ENCODE measurements at places on chromosomes 16 and 17.

- DNase-seq: no peak
These were observed 216.5 kb downstream of the CPPED1 start for GRCh38 chr16:12587170-12587569.

DNA sequence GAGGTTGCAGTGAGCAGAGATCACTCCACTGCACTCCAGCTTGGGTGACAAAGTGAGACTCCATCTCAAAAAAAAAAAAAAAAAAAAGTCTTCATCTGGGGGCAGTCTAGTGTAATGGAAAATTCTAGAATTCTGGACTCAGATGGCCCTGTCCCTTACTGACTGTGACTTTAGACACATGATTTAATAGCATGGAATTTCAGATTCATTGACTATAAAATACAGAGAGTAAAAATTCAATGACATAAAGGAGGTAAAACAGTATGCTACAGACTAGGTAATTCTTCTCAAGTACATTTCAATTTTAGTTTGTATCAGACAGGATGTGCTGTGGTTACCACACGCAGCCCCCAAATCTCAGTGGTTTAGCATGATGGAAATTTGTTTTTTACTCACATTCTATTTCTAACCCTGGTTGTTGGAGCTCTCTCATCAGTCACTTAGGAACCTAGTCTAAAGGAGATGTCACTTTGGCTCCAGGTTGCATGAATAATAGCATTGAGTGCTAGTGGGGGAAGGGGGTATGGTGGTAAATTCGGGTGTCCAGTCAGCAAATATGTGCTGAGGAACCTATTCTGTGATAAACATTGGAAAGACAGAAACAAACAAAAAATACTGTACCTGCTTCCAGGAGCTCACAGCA is 444.0 kb downstream of the XYLT1 start:
- DNase-seq: no peak

GRCh38 chr16:3971706-3972105 is 91.2 kb upstream of the CREBBP start:
- no peak for DNase-seq

- no peak for DNase-seq
These were observed 14.7 kb downstream of the DNAH9 start for GRCh38 chr17:11612956-11613355.

- peak; percentile 73 for DNase-seq
These were observed 52.9 kb downstream of the SNX11 start for GRCh38 chr17:48160177-48161081.

DNA sequence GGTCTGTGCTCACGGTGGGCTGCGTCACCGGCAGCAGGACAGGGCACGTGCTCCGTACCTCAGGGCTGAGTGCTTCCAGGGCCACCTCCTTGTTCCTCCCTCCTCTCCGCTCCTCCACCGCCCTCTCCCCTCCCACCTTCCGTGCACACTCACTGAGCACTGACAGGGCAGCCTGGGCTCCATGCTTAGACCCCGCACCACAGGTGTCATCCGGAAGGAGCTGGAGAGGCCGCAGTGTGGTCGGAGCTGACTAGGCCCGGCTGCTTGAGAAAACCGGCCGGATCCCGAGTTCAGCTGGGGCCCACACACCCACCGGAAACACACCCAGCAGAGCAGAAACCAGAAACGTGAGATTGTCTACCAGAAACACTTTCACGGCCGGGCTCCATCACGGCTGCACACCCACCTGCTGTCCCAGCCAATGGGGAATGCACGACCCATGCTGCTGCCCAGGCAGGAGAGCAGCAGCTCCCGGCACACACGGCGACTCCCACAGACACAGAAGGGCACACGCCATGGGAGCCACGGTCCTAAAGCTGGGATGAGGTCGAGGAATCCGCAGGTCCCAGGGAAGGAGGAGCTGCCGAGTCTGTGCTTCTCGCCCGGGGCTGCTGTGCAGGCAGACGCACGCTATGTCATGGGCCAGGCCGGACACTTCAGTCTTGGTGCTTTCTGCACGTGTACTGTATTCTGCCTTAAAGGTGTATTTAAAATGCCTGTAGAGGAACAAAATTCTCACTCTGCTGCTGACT is 55.0 kb upstream of the ZNF469 start:
- DNase-seq: no peak

DNA sequence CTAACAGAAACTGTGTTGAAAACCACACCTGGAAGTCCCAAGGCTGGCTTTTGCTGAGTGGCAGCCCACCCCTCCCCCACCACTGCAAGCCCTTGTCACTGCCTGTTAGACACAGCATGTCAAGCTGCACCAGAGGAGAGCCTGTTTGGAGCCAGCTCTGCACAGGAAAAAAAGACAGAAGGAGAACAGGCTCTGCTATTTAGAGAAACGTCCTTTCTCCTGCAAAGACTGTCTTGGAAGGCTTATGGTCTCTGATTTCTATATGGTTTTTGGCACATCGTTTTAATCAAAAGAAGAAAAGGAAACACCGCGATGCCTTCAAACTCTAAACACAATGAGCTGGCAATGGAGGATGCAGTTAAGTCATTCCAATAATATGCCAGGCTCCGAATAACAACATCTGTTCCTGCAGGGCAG is 275.5 kb downstream of the MAP2K4 start:
- DNase-seq: no peak

GRCh38 chr16:11800382-11800718 is 3.3 kb upstream of the ZC3H7A start:
- DNase-seq: no peak

DNA sequence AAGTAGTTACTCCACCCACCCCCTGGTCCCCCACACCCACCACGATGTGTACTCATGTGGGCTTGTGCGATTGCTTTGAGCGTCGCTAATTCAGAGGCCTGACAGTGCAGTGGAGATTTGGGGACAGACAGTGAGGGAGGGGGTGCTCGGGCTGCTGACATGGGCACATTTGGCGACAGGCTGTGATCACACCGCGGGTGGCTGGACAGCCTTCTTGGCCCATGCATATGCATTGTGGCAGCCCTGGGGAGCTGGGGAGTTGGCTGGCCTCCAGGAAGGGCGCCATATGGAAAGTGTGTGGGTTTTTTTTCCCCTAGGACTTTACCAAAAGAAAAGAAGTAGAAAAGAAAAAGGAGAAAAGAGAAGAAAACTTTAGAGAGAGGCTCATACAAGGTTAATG is 275.5 kb upstream of the N4BP1 start:
- no peak for DNase-seq

GRCh38 chr17:77223642-77224420 is 83.1 kb downstream of the SEC14L1 start:
- no peak for DNase-seq

GRCh38 chr17:43020789-43021740 is 1.1 kb downstream of the VAT1 start:
- no peak for DNase-seq

DNA sequence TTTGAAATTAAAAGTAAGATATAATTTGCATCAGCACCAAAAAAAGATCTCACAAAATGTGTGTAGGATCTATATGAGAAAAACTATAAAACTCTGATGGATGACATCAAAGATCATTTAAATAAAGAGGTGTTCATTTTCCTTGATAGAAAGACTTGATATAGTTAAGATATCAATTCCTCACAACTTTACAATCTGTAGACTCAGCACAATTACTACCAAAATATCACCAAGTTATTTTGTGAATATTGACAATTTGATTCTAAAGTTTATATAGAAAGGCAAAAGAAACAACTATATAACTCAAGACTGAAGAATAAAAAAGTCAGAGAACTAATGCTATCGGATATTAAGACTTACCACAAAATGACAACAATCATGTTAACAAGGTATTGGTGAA is 638.9 kb downstream of the HS3ST4 start:
- DNase-seq: no peak

DNA sequence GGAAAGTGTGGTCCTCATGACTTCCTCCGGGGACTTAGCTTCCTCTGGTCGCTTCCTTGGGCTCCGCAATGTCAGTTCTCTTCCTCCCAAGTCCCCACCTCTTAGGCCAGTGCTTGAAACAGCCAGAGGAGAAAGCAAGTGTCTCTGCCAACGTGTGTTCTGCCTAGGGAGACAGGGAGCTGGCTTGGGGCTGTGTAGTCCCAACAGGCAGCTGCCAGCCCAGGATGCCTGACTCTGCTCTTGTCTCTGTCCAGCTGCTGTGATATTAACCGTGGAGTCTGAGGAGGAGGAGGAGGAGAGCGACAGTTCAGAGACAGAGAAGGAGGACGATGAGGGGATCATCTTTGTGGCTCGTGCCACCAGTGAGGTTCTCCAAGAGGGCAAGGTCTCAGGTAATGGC is 13.5 kb upstream of the PLEKHG4 start:
- DNase-seq: no peak

DNA sequence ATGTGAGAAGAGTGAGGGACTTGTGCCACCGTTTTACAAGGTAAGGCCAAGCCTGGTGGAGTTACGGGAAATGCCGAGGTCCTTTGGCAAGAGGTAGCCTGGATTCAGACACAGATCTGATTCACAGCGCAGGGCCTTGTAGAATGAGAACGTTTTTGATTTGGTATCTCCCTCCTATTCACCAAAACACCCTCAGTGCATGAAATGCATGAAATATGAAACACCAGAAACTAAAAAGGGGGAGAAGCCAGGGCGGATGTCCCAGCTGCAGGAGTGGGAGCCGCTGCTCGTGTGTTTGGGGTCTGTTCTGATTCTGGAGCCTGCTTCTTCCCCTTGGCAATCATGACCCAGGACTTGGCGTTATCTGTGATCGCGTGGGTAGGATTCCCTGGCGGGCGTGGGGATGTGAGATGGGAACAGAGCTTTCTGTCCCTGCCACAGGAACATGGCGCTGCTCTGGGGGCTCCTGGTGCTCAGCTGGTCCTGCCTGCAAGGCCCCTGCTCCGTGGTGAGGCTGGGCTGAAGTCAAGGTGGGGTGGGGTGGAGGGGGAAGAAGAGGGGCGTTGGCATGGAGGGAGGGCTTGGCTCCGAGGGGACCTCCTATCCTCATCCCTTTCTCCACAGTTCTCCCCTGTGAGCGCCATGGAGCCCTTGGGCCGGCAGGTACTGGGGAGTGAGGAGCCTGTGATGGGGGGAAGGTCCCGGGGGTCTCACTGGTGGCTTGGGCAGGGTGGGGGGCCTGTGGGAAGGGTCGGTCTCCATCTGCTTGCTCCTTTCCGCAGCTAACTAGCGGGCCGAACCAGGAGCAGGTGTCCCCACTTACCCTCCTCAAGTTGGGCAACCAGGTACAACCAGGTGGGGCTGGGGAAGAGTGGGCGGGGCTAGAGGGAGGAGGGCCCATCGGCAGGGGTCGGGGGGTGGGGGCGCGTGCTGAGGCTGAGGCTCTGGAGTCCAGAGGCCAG is 2.2 kb downstream of the SERPINF2 start:
- no peak for DNase-seq

DNA sequence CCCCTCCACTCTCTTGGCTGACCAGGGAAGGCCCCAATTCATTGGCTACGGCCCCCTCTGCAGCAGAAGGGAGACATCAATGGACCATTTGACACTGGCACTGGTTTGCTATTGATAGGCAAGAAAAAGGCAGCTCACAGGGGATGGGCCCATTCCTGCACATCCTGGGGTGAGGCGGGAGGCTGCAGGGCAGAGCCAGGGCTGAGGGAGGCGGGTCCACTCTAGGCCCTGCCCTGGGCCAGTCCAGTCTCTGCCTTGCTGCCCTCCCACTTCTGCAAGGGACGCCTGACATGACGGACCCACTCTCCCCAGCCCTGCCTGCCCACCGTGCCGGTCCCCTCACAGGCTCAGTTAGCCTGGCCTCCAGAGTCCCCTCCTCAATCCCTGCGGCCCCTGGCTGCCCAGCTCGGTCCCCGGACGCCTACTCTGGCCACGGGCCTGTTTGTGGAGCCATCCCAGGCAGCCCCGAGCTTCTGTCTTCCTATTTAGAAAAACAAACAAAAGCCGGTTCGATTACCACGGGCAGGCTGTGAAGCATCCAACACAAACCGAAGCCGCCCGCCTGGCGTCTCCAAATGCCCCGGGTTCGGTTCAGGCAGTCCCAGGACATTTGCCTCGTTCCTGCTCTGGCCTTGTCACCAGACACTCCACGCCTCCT is 160.7 kb downstream of the IRX5 start:
- no peak for DNase-seq

GRCh38 chr16:73912281-73912680 is 384.3 kb upstream of the PSMD7 start:
- DNase-seq: no peak

DNA sequence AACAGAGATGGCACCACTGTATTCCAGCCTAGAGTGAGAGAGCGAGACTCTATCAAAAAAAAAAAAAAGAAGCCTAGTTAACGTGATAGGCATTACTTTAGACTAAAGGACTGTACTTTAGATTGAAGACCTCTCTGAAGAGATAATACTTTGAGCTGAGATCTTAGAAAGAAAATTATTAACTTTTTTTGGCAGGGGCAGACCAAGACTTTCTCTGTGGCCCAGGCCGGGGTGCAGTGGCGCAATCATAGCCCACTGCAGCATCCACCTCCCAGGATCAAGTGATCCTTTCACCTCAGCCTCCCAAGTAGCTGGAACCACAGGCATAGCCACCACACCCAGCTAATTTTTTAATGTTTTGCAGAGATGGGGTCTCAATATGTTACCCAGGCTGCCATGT is 75.7 kb upstream of the TNRC6A start:
- no peak for DNase-seq

GRCh38 chr16:26645614-26646013 is 421.1 kb upstream of the C16orf82 start:
- no peak for DNase-seq

GRCh38 chr17:2215616-2216364 is 87.8 kb downstream of the SMG6 start:
- DNase-seq: no peak

- no peak for DNase-seq
These were observed 1.4 kb upstream of the TXNDC11 start for GRCh38 chr16:11744075-11744470.

- no peak for DNase-seq
These were observed 879 bp upstream of the SPG7 start for GRCh38 chr16:89507214-89507833.

GRCh38 chr16:53837426-53837825 is 133.5 kb downstream of the FTO start:
- no peak for DNase-seq

DNA sequence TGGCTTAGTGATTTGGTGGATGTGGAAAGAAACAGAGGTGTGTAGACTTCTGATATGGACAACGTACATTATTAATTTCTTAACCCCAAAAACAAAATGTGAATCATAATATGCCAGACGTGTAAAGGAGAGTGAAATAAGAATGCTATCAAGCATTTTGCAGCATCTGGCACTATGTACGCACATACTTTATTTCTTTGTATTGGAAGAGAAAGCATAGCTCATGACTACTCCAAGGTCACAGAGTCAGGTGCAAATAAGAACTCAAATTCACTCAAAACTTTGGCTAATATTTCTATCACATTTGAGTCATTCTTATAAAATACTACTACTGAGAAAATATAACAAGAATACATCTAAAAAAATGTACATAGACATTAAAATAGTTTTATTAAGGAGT is 74.8 kb downstream of the TTC19 start:
- DNase-seq: no peak

GRCh38 chr17:78653382-78653781 is 76.2 kb upstream of the DNAH17 start:
- DNase-seq: no peak

All from NCI-H187 treated with DMSO at 0.1 percent for 48 hours (cell line).